ENCODE measurements at places on chromosomes 2 and 18.
A peak's percentile ranks its signal among the peaks of the same experiment; 100 is the strongest.

DNA sequence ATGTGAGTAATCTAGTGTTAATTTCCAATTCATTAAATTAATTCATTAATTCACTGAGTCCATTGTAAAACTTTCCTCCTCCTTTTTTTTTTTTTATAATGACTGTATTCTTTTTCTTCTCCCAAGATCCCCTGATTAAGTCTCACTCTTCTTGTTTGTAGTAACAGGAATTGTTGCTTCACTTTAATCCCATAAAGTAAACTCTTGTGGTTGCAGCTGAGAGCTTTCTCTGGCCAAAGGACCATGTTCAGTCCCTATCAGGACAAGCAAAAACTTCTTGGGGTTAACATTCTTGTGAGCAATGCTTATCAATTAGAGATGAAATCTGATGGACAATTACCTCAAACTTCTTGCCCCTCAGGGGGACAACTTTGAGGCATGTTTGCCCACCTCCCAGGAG is 400.2 kb upstream of the SPHKAP start:
- DNase-seq, result no peak

DNA sequence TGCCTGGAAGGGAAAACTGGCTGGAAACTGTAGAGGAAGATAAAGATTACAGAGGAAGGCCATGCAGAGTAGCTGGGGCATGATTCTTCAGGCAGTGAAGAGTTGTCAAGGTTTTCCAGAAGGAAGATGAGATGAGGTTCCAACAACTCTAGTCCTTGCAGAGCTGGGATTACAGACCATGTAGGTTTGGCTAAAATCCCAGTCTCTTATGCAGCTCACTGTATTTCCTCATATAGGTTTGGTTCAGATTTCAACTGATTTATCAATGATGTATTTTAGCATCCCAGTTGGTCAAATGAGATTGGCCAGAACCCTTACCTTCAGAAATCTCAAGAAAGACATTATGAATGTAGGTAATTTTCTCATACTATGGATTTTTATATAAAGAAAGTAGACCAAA is 16.4 kb downstream of the FAP start:
- no peak for DNase-seq

GRCh38 chr2:116510117-116510671 is 1304.3 kb upstream of the DDX18 start:
- peak; percentile 20 for DNase-seq

GRCh38 chr2:240309214-240309613 is 126.2 kb upstream of the GPC1 start:
- DNase-seq, result no peak

- DNase-seq, result peak; percentile 46
Observed at GRCh38 chr18:46899274-46899948, 17.9 kb downstream of the PIAS2 start.

GRCh38 chr2:122193622-122194021 is 438.2 kb downstream of the TSN start:
- DNase-seq, result no peak

DNA sequence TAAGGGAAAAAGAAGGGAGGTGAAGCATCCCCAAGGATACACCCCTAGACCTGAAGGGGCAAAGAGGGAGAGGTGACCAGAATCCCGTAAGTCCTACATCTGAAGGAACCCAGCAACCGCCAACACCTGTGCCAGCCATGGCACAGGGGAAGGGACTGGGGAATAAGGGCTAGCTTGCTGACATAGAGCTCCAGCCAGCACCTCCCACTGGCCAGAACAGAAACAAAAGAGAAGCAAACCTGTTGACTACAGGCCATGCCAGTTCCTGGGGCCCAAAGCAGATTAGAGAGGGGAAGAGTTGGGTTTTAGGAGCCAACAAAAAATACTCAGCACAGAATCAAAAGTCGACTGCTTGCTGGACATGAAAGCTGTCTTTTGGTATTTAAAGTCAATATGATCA is 244.6 kb downstream of the SUCLG1 start:
- no peak for DNase-seq

DNA sequence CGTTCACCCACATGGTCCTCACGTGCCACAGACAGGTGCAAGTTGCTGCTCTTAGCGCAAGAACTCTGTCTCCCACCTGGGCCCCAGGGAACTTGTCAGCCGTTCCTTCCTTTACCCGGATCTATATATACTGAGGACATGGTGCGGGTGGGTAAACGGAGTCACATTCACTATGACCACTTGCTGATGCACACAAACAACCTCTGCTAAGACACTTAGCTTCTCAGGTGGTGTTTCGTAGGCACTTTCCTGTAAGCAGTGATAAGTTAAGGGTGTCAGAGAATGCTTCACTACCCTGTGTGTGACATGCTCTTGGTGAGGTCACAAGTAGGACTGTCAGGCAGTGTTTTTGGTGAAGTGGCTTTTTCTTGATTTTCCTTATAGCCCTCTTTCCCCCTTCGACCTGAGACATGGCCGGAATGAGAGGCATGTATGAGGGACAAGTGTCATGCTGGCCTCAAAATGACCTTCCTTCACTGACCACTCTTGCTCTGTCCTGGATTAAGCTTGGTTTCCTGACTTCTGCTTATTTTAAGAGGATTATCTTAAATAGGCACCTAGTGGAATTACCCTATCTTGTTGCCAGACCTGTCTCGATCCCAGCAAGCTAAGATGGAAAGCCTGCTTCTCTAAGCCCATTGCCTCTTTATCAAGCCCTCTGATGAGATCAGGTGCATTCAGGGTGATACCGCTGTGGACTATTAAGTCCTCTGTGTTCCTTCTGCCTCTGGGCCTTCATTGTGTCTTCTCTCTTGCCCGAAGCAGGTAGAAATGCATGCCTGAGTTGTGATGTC is 97.1 kb upstream of the CELF4 start:
- DNase-seq, result no peak

DNA sequence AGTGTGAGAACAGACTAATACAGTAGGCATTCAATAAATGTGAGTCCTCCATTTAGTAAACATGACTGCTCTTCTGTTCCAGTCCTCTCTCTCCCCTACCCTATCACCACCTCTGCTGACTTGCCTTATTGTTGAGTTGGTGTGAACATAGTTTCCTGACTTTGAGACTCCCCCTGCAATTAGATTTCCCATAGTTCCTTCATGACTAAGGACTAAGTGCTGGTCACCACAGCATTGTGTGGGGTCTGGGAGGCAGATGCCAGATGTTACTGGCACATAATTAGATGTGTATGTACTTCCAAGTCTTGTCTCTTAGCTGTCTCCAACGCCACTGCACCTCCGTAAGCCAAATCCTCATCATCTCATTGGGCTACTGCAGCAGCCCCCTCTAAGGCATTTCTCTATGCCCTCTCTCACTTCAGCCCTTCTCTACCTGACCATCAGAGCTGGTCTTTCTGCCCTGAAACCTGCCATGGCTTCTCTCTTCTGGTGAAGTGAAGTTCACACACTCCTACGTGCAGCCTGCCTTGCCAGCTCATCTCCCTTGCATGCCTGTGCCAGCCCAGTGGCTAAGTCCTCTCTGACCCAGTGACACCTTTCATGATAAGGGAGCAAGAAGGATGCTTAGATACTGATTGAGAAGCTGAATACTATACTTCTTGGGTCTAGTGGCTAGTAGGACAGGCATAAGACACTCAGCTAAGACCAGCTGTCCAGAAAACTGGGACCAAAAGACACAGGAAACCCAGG is 81.6 kb upstream of the ALPP start:
- DNase-seq, result peak; percentile 62

DNA sequence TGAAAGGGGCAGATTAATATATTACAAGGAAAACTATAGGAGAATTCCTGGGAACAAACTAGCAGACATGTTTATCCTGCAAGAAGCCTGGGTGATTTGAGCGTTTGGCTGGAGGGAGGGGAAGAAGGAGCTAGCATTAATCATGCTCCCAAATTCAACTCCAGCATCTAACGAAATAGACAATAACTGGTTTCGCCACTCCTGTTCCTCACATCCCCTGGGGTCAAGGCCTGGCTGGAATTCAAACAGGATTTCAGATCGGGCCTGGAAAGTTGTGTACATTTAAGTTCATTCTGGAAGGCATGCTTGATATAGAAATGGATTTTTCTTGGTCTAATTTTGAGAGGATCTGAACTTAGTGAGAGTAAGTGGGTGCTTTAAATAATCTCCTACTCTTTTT is 126.1 kb upstream of the CTAGE1 start:
- no peak for DNase-seq

DNA sequence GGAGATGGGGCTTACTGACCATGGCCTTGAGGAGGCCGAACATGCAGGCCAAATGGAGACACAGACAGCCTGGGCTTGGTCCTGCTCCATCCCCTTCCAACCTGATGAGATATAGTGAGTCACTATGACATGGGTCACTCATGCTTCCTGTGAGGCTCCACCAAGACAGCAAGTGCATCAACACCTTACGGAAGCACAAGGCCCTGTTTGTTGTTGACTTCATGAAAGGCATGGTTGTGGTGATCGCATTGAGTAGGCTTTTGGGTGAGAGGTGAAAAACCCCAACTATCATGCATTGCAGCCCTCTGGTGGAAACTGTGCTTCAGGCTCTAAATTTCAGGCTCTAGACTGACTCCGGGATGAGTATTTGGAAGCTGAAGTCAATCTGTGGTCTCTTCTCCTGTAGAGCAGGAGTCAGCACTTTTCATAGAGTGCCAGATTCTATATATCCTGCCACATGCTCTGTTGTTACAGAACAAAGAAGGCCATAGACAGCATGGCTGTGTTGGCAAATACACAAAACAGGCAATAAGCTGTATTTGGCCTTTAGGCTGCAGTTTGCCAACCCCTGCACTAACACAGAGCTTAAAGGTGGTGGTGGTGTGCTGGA is 10.1 kb downstream of the IL37 start:
- DNase-seq, result peak; percentile 66

Data from kidney tubule cell (primary cell).